ENCODE measurements at places on chromosomes 3 and 15. TPM values are rescaled to one million over a fixed set of nuclear protein-coding genes. Genes with fewer than 3 reads are reported as not detected.

The GALNT15 gene
- total RNA-seq, result not detected

The SLC6A11 gene
- total RNA-seq, result 0.36 TPM

The ITIH3 gene
- not detected for total RNA-seq

The SEMA3B gene
- 10.3 TPM for total RNA-seq

The DTX3L gene
- total RNA-seq, result 6.6 TPM

The RBP2 gene
- not detected for total RNA-seq

GRCh38 chr3:122188737-122189136 lies 5.3 kb downstream of the CASR start:
- H3K36me3 ChIP-seq, result no peaks in the 10 kb centered on the region
- H3K27me3 ChIP-seq, result peaks cover 52% of the 10 kb centered on the region
- H3K4me1 ChIP-seq, result no peaks in the 10 kb centered on the region
- no peak for DNase-seq
- H3K4me3 ChIP-seq, result no peak overlapping the region

GRCh38 chr3:152219216-152219615 lies 49.5 kb upstream of the MBNL1 start:
- H3K4me1 ChIP-seq, result no peaks in the 10 kb centered on the region
- H3K27ac ChIP-seq, result no peak overlapping the region
- no peaks in the 10 kb centered on the region for H3K36me3 ChIP-seq
- peaks cover 51% of the 10 kb centered on the region for H3K27me3 ChIP-seq
- no peak overlapping the region for H3K4me3 ChIP-seq

DNA sequence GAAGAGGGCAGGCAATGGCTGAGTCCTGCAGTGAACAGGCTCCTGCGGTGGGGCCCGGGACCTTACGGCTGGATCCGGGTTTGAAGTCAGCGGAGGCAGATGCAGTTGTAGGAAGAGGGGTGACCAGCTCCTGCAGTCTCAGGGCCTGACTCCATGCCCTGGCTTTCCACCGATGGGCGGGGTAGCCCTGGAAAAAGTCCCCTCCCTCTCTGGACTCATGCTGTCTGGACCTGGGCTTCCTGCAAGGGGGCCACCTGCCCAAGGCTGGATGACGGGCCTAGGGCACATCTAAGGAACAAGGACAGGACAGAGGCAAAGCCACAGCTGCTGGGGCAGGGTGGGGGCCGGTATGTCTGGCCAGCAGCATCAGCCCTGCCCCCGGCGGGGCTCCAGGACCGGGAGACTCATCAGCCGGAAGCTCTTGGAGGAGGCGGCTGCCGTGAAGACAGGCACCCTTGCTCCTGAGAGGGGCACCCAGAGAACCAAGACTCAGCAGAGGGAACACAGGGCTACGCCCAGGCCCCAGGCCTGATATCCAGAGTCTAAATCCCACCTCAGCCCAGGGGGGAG lies 12.8 kb downstream of the IQSEC1 start:
- H3K4me1 ChIP-seq, result no peaks in the 10 kb centered on the region
- H3K36me3 ChIP-seq, result no peaks in the 10 kb centered on the region
- H3K27me3 ChIP-seq, result no peaks in the 10 kb centered on the region
- H3K4me3 ChIP-seq, result no peak overlapping the region
- no peak for DNase-seq

DNA sequence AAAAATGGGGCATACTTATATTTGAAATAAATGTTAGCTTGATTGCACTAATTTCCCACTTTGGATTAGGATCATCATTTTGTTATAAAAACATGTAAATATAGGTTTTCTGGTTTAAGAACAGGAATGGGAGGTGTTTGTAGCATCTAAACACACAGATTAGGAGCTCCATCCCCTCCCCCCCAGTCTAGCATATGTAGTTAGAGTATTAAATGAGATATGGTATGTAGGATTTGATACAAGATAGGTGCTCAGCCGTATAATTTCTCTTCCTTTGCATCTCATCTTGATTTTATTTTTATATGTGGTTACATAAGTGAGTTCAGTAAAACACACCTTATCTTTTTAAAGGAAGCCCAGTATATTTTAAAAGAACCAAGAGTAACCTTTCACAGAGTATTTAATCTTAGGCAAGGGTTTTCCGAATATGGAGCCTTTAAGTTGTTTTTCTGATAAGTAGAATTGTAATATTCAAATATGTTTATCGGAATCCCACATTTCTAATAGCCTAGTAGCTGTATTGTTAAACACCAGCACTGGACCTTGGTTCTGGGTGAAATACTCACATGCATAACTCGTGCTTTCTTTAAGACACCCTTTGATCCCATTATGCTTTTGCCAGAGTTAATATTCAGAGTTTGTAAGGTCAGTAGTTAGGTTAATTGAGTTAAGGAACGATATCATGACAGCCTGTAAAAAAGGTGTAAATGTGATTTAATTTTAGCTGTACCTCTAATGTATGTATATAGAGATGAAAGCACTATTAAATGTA lies 2.3 kb downstream of the SLC25A36 start:
- H3K27ac ChIP-seq, result no peak overlapping the region
- H3K27me3 ChIP-seq, result no peaks in the 10 kb centered on the region
- peak overlapping the region; percentile 95 for H3K4me3 ChIP-seq
- DNase-seq, result no peak
- peaks cover 4% of the 10 kb centered on the region for H3K4me1 ChIP-seq

- H3K36me3 ChIP-seq, result no peaks in the 10 kb centered on the region
- H3K27ac ChIP-seq, result no peak overlapping the region
- no peaks in the 10 kb centered on the region for H3K27me3 ChIP-seq
- DNase-seq, result peak; percentile 32
Measured at GRCh38 chr3:87901141-87901540, 157.7 kb downstream of the CGGBP1 start.

GRCh38 chr3:171982828-171983227 lies 56.5 kb upstream of the FNDC3B start:
- H3K36me3 ChIP-seq, result no peaks in the 10 kb centered on the region
- DNase-seq, result no peak
- H3K27ac ChIP-seq, result no peak overlapping the region
- no peak overlapping the region for H3K4me3 ChIP-seq
- no peaks in the 10 kb centered on the region for H3K27me3 ChIP-seq

GRCh38 chr3:162719684-162720341 lies 1223.2 kb downstream of the OTOL1 start:
- no peak for DNase-seq
- no peak overlapping the region for H3K27ac ChIP-seq
- H3K4me1 ChIP-seq, result peaks cover 6% of the 10 kb centered on the region
- no peak overlapping the region for H3K4me3 ChIP-seq
- no peaks in the 10 kb centered on the region for H3K36me3 ChIP-seq

DNA sequence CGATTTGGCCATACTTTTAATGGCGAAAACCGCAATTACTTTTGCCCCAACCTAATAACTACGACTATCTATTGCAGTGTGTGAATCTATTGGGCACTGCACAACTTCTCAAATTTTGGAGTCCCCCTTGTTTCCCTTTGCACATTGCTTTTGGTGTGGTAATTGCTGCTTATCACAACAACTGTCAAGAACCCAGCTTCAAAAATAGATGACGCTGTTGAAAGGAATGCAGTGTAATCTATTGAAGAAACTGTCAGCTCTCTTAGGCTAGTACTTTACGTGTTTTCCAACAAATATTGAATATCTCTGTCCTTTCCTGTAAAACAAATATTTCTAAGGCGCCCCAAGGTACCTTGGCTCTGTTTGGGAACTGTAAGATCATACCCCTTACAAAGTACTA lies 222.8 kb upstream of the UBE2E2 start:
- no peak for DNase-seq
- no peak overlapping the region for H3K27ac ChIP-seq
- H3K4me3 ChIP-seq, result no peak overlapping the region
- peaks cover 2% of the 10 kb centered on the region for H3K4me1 ChIP-seq

DNA sequence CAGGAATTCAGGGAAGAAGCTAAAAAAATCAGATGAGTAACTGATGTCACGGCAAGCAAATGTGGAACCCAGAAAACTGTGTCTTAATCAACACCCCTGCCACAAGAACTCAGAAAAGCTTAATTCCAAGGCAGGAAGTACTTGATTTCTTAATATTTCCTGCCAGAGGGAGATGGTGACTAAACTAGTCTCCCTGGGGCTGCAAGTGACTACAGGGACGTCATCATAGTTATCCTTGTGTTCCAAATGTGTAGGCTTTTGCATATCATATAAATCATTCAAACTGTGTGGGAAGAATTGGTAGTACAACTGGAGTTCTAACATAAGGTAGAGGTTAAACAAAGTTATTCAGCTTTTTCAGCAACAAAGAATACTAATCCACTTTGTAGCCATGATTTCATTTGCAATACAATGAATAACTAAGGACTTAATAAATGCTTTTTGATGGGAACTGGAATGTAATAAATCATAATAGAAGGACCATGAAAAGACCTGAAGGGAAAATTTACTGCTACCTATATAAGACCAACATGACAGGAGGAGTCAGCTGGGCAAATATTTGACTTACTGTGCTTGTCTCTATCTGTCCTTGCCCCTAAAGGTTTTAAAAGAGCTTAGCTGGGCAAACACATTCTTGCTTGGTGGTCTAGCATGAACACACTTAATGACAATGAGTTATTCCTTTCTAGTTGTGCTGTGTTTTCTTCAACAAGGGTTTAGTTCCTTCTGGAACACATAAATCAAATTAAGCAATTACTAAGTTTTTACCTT lies 76.0 kb upstream of the NECTIN3 start:
- no peaks in the 10 kb centered on the region for H3K27me3 ChIP-seq
- peaks cover 4% of the 10 kb centered on the region for H3K4me1 ChIP-seq
- no peak overlapping the region for H3K4me3 ChIP-seq
- H3K36me3 ChIP-seq, result no peaks in the 10 kb centered on the region
- DNase-seq, result no peak

DNA sequence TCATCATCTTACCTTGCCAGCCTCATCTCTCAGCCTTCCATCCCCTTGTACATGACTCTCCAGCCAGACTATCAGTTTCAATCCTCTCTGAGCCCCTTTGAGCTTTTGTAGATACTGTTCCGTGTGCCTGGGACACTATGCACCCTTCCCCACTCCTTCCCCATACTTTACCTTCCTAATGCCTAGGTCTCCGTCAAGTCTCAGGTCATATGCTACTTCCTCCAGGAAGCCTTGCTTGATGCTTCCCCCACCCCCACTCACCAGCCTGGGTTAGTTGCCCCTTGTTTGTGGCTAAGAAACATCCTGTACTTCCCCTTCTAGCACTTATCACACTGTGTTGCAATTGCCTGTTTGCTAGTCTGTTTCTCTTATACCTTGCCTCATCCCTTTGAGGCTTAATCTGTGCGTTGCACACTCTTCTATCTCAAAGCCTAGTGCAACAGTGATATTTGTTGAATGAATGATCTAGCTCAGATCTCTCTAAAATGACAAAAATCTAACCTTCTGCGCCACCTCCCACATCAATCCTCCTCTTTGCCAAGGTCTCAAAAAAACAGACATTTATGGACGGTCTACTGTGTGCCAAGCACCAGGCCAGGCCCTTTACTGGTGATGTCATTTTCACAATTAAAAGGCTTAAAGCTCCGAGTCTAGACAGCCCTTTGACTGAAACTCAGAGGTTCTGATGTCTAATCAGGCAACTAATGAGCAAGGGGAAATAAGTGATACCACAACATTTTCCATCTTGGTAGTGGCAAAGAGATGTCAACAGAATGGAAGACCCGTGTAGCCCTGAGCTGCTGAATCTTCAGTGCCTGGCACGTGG lies 6.5 kb upstream of the USP3 start:
- H3K4me1 ChIP-seq, result peaks cover 17% of the 10 kb centered on the region
- peaks cover 23% of the 10 kb centered on the region for H3K27me3 ChIP-seq
- DNase-seq, result no peak

GRCh38 chr3:74824366-74824765 lies 209.9 kb upstream of the CNTN3 start:
- H3K4me1 ChIP-seq, result peaks cover 5% of the 10 kb centered on the region
- H3K36me3 ChIP-seq, result no peaks in the 10 kb centered on the region
- H3K27ac ChIP-seq, result no peak overlapping the region
- no peak overlapping the region for H3K4me3 ChIP-seq
- DNase-seq, result peak; percentile 68
- H3K27me3 ChIP-seq, result no peaks in the 10 kb centered on the region

GRCh38 chr3:19920401-19921080 lies 13.5 kb downstream of the EFHB start:
- no peak overlapping the region for H3K27ac ChIP-seq
- DNase-seq, result no peak
- H3K27me3 ChIP-seq, result no peaks in the 10 kb centered on the region

- no peak overlapping the region for H3K4me3 ChIP-seq
- no peaks in the 10 kb centered on the region for H3K36me3 ChIP-seq
- H3K27ac ChIP-seq, result no peak overlapping the region
Measured at GRCh38 chr3:64892671-64893309, 205.0 kb upstream of the ADAMTS9 start.

GRCh38 chr15:31326875-31327668 lies 437 bp downstream of the KLF13 start:
- peak overlapping the region; percentile 85 for H3K27ac ChIP-seq
- H3K4me1 ChIP-seq, result no peaks in the 10 kb centered on the region
- no peaks in the 10 kb centered on the region for H3K36me3 ChIP-seq
- DNase-seq, result peak; percentile 79

GRCh38 chr3:190338717-190339116 lies 16.5 kb upstream of the CLDN1 start:
- DNase-seq, result no peak
- H3K4me1 ChIP-seq, result no peaks in the 10 kb centered on the region
- no peaks in the 10 kb centered on the region for H3K27me3 ChIP-seq

DNA sequence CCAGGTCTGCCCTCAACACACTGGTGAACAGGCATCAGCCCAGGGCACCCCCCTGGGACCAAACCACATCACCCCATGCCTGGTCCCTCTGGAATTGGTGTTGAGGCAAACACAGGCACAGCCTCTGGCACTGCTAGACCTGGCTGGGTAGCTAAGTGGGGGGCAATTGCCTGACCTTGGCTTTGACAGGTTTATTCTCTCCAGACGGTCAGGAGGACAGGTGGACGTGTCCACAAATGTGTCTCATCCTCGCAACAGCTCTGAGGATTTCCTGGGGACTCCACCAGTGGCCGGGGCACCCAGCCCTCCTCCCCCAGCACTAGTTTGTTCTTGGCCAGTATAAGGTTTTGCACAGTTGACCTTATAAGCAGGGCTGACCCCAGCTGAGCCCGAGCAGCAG lies 31.3 kb downstream of the TKT start:
- no peak overlapping the region for H3K4me3 ChIP-seq
- no peak for DNase-seq
- H3K27me3 ChIP-seq, result no peaks in the 10 kb centered on the region
- H3K4me1 ChIP-seq, result no peaks in the 10 kb centered on the region
- peaks cover 54% of the 10 kb centered on the region for H3K36me3 ChIP-seq
- peak overlapping the region; percentile 64 for H3K27ac ChIP-seq

DNA sequence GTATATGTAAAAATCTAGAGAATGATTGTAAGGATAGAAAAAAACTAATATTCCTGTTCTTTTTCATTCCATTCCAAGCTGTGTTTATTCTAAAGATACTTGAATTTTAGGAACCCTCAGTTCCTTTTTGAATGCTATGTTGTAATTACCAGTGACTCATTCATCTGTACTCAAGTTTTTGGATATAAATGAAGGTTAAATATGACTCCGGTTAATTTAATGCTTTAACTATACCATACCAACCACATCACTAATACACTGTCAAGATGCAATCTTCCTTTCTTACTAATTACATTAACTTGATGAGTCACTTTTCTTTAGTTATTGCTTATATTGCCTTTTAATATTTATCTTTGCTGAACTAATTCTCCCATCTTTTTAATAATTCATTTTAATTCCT lies 68.8 kb upstream of the ZNF148 start:
- H3K4me3 ChIP-seq, result no peak overlapping the region
- H3K27me3 ChIP-seq, result no peaks in the 10 kb centered on the region
- no peaks in the 10 kb centered on the region for H3K4me1 ChIP-seq

- no peaks in the 10 kb centered on the region for H3K27me3 ChIP-seq
- no peak overlapping the region for H3K27ac ChIP-seq
- no peaks in the 10 kb centered on the region for H3K36me3 ChIP-seq
- DNase-seq, result no peak
- no peaks in the 10 kb centered on the region for H3K4me1 ChIP-seq
Measured at GRCh38 chr15:60865507-60865906, 363.6 kb downstream of the RORA start.
